ENCODE measurements at places on chromosomes 3 and 15. TPM values are rescaled to one million over a fixed set of nuclear protein-coding genes. Genes with fewer than 3 reads are reported as not detected.

DNA sequence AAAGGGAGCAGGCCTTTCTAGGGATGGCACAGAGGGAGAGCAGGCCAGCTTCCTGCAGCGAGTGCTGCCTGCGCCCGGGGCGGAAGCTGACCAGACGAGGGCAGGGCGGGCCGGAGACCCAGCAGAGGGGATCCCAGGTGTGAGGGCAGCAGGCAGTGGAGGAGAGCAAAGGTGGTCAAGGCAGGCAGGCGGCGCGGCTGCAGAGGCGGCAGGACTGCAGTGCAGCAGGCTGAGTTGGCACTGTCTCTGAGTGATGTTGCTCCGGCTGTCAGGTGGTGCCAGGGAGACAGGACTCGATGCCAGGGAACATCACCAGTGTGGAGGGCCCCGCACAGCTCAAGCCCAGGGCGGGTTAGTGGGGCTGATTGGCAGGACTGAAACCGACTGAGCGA lies 22.3 kb upstream of the PLXNA1 start:
- no peak overlapping the region for H3K4me3 ChIP-seq
- peaks cover 4% of the 10 kb centered on the region for H3K4me1 ChIP-seq
- no peaks in the 10 kb centered on the region for H3K36me3 ChIP-seq
- DNase-seq, result no peak
- H3K27me3 ChIP-seq, result peaks cover 2% of the 10 kb centered on the region

GRCh38 chr3:47533996-47534454 lies 20.5 kb upstream of the ELP6 start:
- no peak for DNase-seq
- H3K27ac ChIP-seq, result no peak overlapping the region
- no peaks in the 10 kb centered on the region for H3K36me3 ChIP-seq
- no peak overlapping the region for H3K4me3 ChIP-seq
- no peaks in the 10 kb centered on the region for H3K27me3 ChIP-seq

- H3K4me3 ChIP-seq, result no peak overlapping the region
- no peaks in the 10 kb centered on the region for H3K27me3 ChIP-seq
- no peak overlapping the region for H3K27ac ChIP-seq
- H3K4me1 ChIP-seq, result no peaks in the 10 kb centered on the region
These were observed 8.7 kb downstream of the PLS1 start for GRCh38 chr3:142604940-142605339.

CHAC1 gene
- 0.18 TPM for total RNA-seq

All from prostate gland (tissue), 2 donors.